ENCODE measurements at places on chromosomes 1 and 21. TPM values are rescaled to one million over a fixed set of nuclear protein-coding genes. Genes with fewer than 3 reads are reported as not detected.
A peak's percentile ranks its signal among the peaks of the same experiment; 100 is the strongest.

DNA sequence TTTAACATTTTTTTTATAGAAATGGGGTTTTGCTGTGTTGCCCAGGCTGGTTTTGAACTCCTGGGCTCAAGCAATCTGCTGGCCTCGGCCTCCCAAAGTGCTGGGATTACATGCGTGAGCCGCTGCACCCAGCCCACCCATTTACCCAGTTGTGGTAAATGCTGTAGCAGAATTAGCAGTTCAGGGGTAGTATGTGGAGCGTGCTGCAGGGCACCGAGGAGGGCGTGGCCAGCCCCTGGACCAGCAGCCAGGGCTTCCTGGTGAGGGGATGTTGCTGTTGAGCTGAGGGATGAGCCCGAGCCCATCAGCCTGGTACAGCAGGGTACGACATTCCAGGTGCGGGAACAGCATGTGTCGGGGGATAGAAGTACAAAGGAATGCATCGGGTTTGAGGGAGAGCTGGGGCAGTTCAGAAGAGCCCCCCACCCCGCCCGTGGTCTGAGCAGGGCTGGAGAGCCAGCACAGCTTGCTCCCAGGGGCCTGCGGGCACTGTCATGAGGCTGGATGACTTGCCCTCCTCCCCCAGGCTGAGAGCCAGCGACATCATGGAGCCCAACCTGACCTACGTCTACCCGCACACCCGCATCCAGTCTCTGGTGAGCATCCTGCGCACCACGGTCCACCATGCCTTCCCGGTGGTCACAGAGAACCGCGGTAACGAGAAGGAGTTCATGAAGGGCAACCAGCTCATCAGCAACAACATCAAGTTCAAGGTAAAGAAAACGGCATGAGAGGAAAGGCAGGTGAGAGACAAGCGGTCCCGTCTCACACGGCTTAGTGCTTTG, 11.9 kb downstream of the NPPA start:
- no peak overlapping the region for H3K27ac ChIP-seq
- no peak for DNase-seq
- no peaks in the 10 kb centered on the region for H3K4me1 ChIP-seq
- no peak overlapping the region for H3K4me3 ChIP-seq
- no peaks in the 10 kb centered on the region for H3K27me3 ChIP-seq

The KIAA1614 gene
- 11.4 TPM for total RNA-seq

DNA sequence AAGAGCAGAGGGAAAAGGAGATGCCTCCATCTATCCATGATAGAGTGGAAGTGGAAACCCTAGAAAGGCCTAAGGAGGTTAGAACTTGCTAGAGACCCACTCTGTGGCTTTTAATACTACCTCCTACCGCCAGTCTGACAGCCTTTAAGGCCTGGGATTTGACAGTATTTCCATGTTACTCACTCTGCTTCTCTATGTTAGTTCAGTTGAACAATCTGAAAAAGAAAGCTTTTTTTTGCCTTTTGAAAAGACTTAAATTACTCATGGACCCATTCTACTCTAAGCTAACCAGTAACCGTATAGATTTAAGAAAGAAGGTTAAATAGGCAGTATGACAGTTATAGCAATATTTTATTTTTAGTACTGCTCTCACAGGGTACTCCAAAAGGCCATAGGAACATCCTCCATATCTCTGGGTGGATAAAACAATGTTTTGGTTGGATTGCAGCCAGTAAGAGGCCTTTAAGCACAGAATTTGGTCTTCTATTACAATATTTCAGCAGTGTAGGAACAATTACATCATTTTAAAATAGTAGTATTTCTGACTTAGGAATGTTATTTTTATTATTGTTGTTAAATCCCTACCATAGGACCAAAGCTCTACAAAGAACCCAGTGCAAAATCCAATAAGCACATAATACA, 15.9 kb upstream of the GPR25 start:
- no peak overlapping the region for H3K27ac ChIP-seq
- no peaks in the 10 kb centered on the region for H3K4me1 ChIP-seq
- H3K4me3 ChIP-seq, result no peak overlapping the region
- H3K36me3 ChIP-seq, result no peaks in the 10 kb centered on the region
- DNase-seq, result no peak
- no peaks in the 10 kb centered on the region for H3K27me3 ChIP-seq

The TNNT2 gene
- total RNA-seq, result 0.81 TPM

The DISC1 gene
- 5.8 TPM for total RNA-seq

The SLC35D1 gene
- 8.9 TPM for total RNA-seq

The ANKRD34A gene
- 1.9 TPM for total RNA-seq

The COL24A1 gene
- 8.0 TPM for total RNA-seq

The PTGFR gene
- total RNA-seq, result 3.0 TPM

DNA sequence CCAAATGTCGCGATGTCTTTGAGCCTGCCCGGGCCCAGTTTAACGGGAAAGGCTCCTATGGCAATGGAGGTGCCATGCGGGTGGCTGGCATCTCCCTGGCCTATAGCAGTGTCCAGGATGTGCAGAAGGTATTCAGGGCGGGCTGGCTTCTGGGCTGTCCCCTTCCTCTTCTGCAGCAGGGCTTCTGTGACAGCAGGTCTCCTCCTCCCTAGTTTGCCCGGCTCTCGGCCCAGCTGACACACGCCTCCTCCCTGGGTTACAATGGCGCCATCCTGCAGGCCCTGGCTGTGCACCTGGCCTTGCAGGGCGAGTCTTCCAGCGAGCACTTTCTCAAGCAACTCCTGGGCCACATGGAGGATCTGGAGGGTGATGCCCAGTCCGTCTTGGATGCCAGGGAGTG, 3.0 kb downstream of the ADPRS start:
- DNase-seq, result peak; percentile 50
- no peak overlapping the region for H3K27ac ChIP-seq
- peaks cover 56% of the 10 kb centered on the region for H3K36me3 ChIP-seq

The ZNF691 gene
- total RNA-seq, result 8.3 TPM

DNA sequence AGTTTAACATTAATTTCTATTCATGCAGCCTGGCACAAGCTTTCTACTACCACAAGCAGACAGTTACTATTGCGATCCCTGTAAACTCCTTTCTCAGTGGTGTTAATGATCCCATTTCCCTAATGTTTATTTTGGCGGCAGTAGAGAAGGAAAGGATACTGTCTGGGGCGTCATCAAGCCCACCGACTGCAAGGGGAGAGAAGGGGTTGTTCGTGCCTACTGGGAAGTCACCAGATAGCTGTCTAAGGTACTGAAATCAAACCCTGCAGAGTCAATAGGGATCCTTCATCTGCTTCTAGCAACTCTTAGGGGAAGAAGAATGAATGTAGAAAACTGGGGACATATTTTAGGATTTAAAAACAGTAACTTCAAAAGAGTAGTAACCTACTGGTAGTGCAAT, 95.2 kb upstream of the ADAR start:
- no peaks in the 10 kb centered on the region for H3K27me3 ChIP-seq
- H3K27ac ChIP-seq, result no peak overlapping the region
- no peak for DNase-seq
- H3K4me3 ChIP-seq, result no peak overlapping the region

- H3K27me3 ChIP-seq, result peaks cover 5% of the 10 kb centered on the region
- no peak for DNase-seq
- no peak overlapping the region for H3K27ac ChIP-seq
- H3K36me3 ChIP-seq, result no peaks in the 10 kb centered on the region
- no peaks in the 10 kb centered on the region for H3K4me1 ChIP-seq
- H3K4me3 ChIP-seq, result no peak overlapping the region
These were observed 31.4 kb upstream of the ACTL8 start for GRCh38 chr1:17723684-17724083.

- no peaks in the 10 kb centered on the region for H3K27me3 ChIP-seq
- no peaks in the 10 kb centered on the region for H3K4me1 ChIP-seq
- H3K36me3 ChIP-seq, result no peaks in the 10 kb centered on the region
- no peak overlapping the region for H3K4me3 ChIP-seq
- no peak for DNase-seq
- H3K27ac ChIP-seq, result no peak overlapping the region
These were observed 136.0 kb downstream of the IGSF21 start for GRCh38 chr1:18243503-18244175.

GRCh38 chr1:31886866-31887265, 51.3 kb downstream of the PTP4A2 start:
- no peak for DNase-seq
- no peaks in the 10 kb centered on the region for H3K27me3 ChIP-seq
- no peaks in the 10 kb centered on the region for H3K36me3 ChIP-seq
- H3K4me1 ChIP-seq, result no peaks in the 10 kb centered on the region
- no peak overlapping the region for H3K4me3 ChIP-seq
- H3K27ac ChIP-seq, result no peak overlapping the region

The CBS gene
- total RNA-seq, result 8.2 TPM

- H3K27me3 ChIP-seq, result no peaks in the 10 kb centered on the region
- H3K36me3 ChIP-seq, result no peaks in the 10 kb centered on the region
- no peak overlapping the region for H3K4me3 ChIP-seq
These were observed 465.6 kb upstream of the ADGRL4 start for GRCh38 chr1:79472067-79472656.

DNA sequence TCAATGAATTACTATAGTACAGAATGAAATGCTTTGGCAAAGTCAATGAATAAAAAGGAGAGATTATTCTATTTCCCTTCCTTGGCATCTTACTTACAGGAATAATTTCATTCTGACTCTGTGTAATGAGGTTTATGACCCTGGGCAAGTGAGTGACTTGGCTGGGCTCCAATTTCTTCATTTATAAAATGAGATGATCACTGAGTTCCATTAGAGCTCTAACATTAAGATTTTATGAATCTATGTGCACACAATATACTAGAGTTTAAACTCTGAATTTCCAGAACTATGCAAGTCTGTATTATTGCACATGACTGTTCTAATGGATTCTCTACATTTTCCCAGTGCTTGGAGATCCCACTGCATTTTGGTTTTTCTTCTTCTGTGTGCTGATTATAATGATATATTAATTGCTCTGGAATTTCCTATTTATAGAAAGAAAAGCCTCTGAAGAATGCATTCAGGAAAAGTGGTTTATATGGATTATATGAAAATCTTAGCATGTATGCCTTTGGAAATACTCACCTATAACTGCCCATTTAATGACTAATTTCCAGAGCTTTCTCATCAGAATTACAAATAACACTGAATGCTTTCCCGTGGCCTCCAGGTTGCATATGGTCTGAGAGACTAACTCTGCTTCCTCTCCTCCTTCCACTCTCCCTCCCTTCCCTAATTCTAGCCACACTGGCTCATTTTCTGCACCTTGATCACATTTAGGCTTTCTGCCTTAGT, 97.4 kb upstream of the CHRM3 start:
- no peaks in the 10 kb centered on the region for H3K36me3 ChIP-seq
- H3K4me3 ChIP-seq, result no peak overlapping the region
- H3K27me3 ChIP-seq, result no peaks in the 10 kb centered on the region
- H3K27ac ChIP-seq, result no peak overlapping the region
- DNase-seq, result no peak

DNA sequence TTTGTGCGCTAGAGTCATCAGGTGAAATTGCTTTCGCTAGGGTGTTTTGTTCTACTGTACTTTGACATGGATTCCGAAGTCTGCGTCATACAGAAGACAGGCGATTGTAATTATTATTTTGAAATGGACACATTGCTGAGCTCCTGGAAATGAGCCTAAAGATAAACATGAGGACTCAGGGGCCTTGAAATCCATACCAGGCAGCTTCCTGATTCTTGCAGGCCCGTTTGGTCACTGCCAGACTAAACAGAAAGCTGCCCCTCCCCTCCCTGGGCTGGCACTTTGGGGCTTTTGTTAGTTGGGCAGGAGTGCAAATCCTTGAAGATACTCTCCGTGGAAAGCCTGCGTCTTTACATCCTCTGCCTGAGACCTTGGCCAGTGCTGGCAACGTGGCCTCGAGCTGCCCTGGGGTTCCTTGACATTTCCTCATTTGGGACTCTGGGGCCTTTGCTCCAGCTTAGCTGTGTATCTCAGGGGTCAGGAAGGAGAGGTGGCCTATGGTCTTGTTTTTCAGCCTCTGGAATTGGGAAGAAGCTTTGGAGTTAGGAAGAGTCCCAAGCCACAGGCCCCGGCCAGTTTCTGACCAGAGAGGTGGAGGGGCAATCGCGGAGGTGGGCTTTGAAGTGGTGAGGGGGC, 26.9 kb upstream of the KCNE2 start:
- no peaks in the 10 kb centered on the region for H3K27me3 ChIP-seq
- no peaks in the 10 kb centered on the region for H3K36me3 ChIP-seq
- DNase-seq, result no peak
- H3K4me1 ChIP-seq, result peaks cover 40% of the 10 kb centered on the region

The RGS16 gene
- 12.4 TPM for total RNA-seq

The FAM163A gene
- 0.36 TPM for total RNA-seq

- peaks cover 4% of the 10 kb centered on the region for H3K4me1 ChIP-seq
- no peaks in the 10 kb centered on the region for H3K36me3 ChIP-seq
- no peak overlapping the region for H3K4me3 ChIP-seq
- no peak overlapping the region for H3K27ac ChIP-seq
These were observed 134.6 kb upstream of the RUNX3 start for GRCh38 chr1:25064465-25065240.

Measured in sigmoid colon (tissue), 7 donors.